Nucleus accumbens (tissue), 56 donors: ENCODE measurements at places on chromosomes 5 and 9.

DNA sequence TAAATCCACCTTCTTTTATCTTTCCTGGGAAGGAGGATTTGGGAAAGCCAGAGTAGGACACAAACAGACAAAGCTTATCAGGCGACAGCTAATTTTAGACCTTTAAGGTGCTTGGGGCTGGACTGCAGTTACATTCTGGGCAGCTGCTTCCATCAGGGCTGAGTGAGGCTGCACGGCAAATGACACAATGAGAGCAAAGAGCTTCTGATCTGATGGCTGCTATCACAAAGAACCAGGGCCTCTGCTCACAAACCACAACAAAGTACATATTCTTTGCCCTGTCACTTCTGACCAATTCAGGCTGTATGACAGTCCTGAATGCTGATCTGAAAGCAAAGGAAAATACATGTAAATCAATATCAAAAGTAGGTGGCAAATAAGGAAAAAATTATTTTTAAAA is 93.1 kb downstream of the MRPS27 start:
- no peak for DNase-seq

DNA sequence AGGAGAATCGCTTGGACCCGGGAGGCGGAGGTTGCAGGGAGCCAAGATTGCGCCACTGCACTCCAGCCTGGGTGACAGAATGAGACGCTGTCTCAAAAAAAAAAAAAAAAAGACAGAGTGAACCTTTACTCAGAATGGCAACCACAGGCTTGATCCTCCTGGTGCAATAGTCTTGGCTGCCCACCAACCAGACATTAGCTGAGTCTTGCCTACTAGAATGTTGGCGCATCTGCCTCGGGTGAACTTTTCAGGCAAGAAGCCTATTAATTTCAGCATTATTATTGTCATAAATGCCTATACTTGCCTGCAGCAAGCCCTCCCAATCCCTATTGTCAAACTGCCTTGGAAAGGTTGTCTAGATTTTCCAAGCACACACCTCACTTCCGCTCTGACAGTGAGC is 4.2 kb downstream of the SERINC5 start:
- no peak for DNase-seq

DNA sequence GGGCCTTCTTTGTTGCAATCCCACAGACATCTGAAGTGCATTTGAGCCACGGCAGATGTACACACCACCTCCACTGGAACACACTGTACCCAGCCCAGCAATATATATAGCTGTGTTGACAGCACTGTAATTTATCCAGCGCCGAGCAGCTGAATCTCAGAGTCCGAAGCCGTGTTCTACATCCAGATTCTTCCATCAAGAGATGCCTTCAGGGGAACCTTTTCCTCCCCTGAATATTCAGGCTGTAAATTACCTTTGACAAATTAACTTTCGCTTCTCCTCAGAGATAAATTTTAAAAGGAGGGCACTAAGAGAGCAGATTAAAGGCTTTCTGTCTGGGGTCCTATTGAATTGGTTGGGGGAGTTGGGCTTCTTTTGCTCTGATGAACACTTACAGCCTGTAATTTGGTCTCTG is 76.4 kb downstream of the ROR2 start:
- DNase-seq: no peak

DNA sequence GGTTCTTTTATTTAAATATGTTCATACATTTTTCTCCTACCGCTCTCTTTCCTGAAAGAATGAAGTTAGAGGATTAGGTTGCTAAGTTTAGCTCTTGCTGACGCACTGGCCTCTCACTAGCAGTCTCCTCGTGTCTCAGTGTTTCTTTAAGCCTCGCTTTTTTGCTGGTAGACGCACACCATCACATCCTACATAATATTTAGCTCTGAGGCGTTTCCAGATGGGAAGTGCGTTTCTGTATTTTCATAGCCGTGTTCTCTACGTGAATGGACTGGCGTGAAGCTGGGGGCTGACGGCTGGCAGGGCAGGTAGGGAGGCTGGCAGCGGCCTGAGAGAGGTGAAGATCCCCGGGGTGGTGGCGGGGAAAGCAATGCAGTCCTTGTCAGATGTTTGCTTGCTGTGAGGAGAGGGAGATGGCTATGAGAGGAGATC is 79.2 kb upstream of the SPRY4 start:
- DNase-seq: no peak

- no peak for DNase-seq
Measured at GRCh38 chr9:126117631-126118030, 209.0 kb upstream of the MVB12B start.

DNA sequence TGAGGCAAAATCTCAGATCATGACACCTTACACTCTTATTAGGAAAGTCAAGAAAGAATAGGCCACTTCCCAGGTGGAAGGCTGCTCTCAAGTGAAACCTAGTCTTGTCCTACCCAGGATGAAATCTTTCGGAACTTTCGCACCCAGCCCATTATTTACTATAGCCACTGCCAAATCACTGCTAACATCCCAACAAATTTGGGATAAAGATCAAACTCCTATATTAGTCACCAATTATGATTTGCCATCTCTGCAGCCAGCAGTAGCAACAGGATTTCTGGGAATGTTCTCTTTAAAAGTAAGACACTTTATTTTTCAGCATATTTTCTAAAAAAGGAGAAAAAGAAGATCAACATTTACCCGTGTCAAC is 224.6 kb downstream of the GAS1 start:
- DNase-seq: no peak

GRCh38 chr5:122138356-122138755 is 9.0 kb downstream of the ZNF474 start:
- no peak for DNase-seq

- no peak for DNase-seq
Measured at GRCh38 chr5:96053063-96053735, 91.5 kb upstream of the ELL2 start.

GRCh38 chr9:124286292-124286931 is 28.7 kb downstream of the NEK6 start:
- DNase-seq: no peak

DNA sequence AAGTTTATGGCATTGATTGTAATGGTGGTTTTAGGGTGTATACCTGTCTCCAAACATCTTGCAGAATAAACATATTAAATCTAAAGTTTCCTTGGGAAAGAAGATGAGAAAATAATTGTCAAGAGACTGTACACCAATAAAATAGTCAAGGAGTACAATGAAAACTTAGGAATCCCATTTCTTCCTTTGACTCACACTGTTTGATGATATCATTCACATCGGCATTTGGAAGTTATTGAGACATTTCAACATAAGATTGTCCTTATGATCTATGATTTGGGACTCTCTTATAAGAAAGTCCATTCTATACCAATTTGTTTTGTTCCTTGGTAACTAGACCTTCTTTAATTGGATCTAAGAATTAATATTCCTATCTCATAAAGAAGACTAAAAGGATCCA is 482.7 kb downstream of the RAB3C start:
- DNase-seq: no peak

DNA sequence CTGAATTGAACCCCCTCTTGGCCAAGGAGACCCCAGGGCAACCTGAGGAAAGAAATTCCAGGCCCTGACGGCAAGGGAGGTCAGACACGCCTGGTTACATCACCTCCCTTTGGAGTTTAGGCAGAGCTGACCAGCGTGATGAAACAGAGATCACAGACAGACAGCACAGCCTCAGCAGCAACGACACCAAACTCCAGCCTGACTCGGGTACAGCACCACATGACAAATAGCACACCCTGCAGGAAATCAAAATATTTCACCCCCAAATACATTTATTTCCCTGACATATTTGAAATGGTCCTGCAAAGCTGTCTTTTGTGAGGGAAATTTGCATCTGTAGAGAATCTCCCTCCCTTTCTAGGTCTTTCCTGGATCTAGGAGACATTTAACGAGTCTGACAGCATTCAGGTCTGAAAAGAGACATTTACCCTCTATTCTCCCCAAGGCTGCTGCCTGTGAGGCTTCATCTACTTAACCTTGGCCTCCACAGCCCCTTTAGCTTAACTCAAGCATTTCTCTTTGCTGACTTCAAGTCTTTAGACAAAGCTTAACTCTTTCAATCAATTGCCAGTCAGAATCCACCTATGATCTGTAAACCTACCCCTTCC is 2.6 kb downstream of the QSOX2 start:
- DNase-seq: no peak

DNA sequence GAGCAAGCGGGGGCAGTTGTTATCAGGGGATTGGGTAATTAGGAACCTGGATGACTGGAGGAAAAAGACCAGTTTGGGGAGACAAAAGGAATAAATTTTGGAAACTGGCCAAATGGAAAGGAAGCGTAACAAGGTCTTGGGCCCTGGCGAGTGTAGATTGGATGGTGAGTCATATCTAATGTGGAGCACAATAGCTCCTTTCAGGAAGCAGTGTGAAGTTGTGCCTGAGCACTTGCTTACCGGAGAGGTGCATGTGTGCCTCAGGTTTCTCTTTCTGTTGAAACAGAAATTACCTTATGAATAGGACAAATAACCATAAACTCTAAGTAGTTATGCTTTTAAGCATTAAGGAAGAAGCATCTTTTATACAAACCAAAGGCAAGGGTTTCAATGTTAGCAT is 176.4 kb downstream of the KIF4B start:
- no peak for DNase-seq

DNA sequence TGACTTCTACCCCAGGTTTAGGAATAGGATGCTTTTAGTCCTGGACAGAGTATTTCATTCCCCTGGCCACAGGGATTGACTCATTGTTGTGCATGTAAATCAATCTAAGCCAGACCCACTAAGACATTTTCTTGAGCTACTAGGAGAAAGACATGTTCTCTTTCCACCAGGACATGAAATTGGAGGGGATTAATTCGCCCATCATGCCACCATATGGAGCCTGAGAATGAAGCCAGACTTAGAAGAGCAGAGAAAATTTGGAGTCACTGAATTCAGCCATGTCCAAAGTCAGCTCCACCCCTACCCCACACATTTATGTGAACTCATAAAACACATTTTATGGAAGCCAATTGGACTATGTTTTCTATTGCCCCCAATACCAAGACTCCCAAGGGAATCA is 322.5 kb downstream of the NFIB start:
- DNase-seq: no peak

DNA sequence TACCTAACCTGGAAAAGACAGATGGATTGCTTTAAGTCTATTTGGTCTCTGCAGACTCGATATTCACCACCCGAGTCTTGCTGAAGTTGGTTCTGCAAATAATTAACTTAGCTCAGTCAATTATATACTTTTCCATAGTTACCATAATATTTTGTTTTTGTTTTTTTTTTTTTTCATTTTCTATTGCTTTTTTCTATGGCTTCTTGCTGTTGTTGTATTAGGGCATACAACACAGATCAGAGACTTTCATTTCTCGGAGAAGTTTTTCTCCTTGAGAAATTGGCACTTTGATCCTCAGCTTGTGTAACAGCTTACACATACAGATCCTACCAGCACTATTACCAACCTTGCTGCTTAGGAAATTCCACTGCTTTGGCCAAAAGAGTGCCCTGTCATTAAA is 88.0 kb downstream of the GPR21 start:
- no peak for DNase-seq

GRCh38 chr9:5843794-5844471 is 11.0 kb upstream of the ERMP1 start:
- DNase-seq: no peak

DNA sequence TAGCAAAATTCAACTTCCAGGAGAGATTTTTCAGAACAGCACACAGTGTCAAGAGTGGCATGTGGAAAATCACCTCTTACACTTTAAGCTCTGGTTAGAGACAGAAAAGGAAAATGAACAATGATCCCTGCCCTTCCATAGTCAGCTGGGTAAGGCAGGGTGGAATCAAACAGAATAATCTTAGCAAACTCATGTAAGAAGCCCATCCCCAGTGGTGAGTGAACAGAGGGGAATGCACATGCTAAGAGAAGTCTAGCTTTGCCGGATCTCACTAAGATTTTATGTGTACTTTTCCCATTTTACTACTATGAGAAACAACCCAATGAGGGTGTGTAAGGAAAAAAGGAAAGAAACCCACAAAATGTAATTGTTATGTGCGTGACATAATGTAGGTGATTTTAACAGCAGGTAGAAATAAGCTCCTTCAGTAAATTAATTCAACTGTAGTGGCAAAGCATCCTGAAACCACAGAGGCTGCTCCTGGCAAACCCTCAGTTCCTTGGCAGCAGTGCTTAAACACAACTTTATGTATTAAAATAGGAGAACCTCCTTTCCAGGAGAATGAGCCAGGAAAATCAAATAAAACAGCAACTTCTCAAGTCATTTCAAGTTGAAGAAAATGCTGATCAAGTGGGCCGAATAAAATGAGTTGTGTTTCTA is 366.0 kb upstream of the TRPC7 start:
- no peak for DNase-seq

DNA sequence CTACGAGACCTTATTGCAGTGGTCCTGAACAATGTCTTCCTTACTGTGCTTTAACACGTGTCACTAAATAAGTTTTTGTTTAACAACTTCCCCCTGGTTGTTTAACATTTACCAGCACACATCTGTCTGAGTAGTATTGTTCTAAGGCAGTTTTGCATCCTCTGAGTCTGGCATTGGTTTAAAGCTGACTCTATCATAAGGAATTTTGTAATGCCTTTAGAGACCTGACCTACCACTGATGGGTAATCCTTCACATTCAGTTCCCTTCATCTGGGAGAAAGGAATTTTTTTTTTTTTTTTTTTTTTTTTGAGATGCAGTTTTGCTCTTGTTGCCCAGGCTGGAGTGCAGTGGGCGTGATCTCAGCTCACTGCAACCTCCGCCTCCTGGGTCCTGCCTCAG is 20.0 kb upstream of the PCAT7 start:
- no peak for DNase-seq

GRCh38 chr5:6714226-6715041 is 1.2 kb downstream of the TENT4A start:
- no peak for DNase-seq

- no peak for DNase-seq
Measured at GRCh38 chr5:6698696-6699095, 14.5 kb upstream of the TENT4A start.

GRCh38 chr9:89185980-89186379 is 7.4 kb upstream of the SHC3 start:
- no peak for DNase-seq

- DNase-seq: no peak
Measured at GRCh38 chr9:33446946-33447798, at the start of gene AQP3. Gene AQP3 (minus strand): TSS chr9:33447593. CDS start chr9:33447530, 63 bp downstream.
